NCI-H1105 treated with DMSO at 0.1 percent for 48 hours (cell line): ENCODE measurements at places on chromosomes 2 and 18.
A peak's percentile ranks its signal among the peaks of the same experiment; 100 is the strongest.

DNA sequence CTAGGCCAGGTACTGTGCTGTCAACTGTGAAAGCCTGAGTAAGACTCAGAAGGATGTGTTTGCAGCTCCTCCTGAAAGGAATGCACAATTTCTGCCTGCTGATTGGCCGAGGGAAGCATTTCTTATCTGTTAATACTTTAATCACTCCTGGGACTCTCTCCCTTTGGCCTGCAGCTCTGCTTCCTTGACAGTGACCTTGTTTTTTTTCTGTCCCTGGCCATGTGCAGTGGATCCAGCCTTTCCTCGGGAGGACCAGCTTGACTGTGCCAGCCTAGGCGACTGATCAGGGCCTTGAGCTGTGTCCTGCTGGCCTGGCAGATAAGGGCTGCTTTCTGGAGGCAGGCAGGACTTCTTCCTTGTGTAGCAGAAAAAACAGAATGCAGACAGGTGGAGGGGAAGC, 10.0 kb downstream of the RNF144A start:
- no peak for DNase-seq

- DNase-seq, result no peak
Observed at GRCh38 chr2:189662669-189663226, 1.5 kb downstream of the ASNSD1 start.

DNA sequence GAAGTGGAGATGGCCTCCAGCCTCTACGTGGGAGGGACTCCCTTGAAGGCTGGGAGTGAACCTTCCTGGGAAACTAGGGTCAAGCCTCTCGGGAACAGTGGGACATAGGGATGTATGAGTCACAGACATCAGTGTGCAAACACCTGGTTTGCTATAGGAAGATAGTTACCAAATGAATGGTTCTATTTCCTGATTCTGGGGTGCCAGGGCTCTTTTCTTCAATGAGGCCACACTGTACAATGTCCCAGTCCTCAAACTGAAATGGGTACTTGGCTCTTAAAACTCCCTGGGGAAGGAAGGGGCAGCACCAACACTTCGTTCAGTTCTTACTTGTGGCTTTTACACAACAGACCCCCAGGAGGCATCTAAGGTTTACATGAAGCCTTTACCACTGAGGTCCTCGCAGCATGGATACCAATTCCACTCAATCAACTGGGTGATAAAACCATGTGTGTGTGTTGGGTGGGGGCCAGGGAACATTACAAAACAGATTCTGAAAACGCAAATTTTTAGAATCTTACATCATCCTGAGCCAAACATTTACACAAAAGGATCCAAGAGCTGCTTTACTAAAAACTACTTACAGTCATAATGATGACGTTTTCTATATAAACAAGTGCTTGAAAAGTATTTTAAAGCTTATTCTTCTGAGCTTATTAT, 10.4 kb downstream of the ERFE start:
- no peak for DNase-seq

DNA sequence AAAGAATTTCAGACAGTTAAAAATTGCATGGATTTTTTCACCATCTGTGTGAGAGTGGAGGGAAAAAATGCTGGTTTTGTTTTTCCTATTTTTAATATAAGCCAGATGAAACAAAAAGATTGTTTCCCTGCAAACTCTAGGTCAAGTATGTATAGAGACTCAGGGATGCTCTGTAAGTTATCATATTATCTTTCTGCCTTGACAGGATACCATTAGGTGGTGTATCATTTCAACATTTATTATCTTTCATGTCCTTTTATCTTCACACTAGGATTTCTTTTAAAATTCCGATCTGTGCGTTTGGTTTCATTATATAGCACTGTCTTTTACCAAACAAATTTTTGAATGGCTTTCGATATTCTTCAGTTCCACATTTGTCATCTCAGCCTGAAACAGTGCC, 225.3 kb downstream of the EN1 start:
- no peak for DNase-seq

- peak; percentile 9 for DNase-seq
Observed at GRCh38 chr18:8359076-8359475, 250.2 kb upstream of the RAB12 start.

DNA sequence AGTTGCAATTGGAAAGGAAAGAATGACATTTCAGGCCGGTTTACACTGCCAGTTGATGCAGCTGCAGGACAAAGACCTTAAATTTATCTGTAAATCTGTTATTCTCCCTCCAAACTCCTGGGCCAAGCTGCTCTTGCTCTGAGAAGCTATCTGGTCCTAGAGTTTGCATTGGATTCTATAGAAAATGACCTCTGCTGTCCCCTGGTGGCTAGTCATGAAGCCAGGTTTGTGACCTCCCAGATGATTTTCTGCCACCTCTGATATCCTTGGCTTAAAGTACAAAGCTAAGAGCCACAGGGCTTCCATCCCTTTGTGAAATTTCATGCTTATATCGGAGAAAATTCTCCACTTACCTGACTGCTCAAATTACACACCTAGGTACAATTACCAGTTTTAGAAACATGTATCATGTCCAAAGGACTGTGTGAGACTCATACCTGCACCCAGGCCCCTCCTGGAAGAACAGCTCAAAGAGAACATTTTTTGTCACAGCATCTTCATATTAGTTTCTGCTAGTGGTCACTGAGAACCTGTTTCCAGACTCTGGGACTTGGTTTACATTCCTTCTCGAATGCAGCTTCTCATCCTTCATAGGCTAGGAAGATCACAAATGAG, 28.9 kb upstream of the IER3IP1 start:
- DNase-seq, result peak; percentile 56

DNA sequence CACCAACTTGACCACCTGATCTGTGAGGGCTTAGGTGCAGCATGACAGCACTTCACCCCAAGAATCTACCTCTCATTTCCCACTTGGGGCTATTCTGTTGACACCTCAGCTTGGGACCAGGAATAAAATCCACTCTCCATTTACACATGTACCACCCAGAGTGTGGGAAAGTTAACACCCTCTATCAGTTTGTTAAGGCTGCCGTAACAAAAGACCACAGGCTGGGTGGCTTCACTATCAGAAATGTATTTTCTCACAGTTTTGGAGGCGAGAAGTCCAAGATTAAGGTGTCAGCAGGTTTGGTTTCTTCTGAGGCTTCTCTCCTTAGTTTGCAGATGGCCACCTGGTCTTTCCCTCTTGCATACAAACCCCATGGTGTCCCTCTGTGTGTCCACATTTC, 277.7 kb upstream of the ERBB4 start:
- no peak for DNase-seq

DNA sequence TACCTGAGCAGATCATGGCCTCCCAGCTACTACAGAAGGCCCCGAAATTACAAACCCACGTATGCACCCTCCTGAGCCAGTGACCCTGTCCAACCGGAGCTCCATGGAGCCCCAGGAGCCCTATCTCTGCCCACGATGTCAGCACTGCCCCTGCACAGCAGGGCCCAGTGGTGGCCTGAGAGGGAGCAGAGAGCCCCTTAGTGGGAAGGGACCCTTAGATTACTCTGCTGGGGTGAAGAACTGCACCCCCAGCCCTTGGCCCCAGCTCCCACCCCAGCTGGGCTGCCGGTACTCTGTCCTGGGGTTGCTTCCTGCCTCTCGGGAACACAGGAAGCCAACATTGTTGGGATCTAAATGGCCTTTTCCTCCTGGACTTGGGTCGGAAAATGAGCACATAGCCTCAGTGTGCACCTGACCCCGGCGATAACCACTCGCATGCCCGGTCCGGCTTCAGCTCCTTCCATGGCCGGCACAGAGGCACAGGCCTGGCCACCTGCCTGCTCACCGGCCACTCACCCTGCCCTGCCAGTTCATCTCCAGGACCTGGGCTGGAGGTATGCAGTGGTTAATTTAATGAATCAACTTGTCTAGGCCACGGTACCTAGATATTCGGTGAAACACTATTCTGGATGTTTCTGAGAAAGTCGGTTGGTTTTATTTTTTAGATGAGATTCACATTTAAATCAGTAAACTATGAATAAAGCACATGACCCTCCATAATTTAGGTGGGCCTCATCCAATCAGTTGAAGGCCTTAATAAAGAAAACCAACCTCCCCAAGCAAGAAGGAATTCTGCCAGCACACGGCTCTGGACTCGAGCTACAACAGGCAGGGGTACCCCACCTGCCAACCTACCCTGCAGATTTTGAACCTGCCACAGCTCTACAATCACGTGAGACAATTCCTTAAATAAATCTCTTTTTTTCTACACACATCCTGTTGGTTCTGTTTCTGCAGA, 19.2 kb downstream of the TNS1 start:
- no peak for DNase-seq

DNA sequence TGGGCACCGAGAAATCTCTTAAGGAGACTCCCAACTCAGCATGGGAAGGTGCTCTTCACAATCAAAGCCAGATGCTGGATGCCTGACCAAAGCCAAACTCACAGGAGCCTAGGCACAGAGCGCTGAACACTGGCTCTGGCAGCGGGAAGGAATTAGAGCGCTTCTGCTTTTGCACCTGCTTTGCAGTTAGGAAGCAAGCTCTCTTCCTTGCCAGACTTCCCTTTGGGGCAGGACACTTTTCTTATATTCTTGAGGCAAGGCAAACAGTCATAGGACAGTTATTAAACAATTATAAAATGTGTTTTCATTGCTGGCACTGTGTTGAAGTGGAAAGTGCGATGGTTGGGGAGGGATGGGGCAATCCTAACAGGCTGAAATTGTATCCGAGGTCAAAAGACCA, 79.6 kb upstream of the DNMT3A start:
- no peak for DNase-seq

GRCh38 chr2:132253496-132254305, 91.9 kb upstream of the ANKRD30BL start:
- no peak for DNase-seq

- no peak for DNase-seq
Observed at GRCh38 chr18:58727776-58728500, 56.7 kb downstream of the MALT1 start.

- DNase-seq, result no peak
Observed at GRCh38 chr2:42930025-42930581, 137.7 kb upstream of the HAAO start.

DNA sequence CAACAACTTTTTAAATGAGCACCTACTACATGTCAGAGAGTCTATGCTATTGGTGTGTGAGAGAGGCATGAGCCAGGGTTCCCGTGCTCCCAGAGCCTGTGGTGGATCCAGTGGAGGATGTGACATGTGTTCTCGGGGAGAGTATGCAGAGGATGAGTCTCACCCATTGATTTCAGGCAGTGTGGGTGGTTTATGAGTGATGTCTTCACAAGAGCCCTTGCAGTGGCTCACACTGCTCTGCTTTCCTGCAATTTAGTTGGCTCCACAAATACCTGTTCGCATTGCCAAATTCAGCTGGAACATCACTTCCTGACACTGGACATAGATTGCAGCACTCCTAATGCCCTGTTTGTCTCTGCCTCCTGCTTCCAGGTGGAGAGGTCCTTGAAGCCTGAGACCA, 243.6 kb upstream of the CXCR4 start:
- DNase-seq, result no peak

DNA sequence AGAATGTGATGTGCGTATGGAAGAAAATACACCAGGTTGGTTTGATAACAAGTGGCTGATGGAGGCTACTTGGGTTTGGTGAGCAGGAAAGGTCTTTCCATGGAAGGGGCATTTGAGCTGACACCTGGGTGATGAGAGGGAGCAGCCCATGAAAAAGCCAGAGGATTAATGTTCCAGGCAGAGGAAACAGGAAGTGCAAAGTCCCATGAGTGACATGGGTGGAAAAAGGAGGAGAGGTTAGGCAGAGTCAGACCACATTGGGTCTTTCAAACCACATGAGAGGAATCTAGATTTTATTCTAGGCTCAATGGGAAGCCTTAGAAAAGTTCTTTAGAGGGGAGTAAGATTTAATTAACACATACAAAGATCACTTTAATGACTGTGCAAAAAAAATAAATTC, 195.7 kb downstream of the LRATD1 start:
- no peak for DNase-seq

DNA sequence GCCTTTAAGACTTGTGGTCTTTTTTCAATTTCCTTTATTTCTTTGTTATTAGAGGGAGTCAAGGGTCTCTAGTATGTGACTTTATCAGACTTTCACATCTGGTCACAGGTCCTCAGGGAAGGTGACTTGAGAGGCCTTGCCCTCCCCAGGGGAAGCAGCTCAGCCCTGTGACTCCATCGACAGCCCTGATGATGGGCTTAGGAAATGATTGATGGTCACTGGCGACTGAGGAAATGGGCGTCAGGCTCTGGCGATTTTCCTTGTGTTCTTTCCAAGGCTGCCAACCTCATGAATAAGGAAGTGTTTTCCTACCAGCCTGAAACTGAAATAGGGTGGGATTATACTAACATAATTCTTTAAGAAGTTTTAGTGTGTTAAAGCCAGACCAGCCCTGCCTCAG, 21.1 kb downstream of the SERPINE2 start:
- no peak for DNase-seq

DNA sequence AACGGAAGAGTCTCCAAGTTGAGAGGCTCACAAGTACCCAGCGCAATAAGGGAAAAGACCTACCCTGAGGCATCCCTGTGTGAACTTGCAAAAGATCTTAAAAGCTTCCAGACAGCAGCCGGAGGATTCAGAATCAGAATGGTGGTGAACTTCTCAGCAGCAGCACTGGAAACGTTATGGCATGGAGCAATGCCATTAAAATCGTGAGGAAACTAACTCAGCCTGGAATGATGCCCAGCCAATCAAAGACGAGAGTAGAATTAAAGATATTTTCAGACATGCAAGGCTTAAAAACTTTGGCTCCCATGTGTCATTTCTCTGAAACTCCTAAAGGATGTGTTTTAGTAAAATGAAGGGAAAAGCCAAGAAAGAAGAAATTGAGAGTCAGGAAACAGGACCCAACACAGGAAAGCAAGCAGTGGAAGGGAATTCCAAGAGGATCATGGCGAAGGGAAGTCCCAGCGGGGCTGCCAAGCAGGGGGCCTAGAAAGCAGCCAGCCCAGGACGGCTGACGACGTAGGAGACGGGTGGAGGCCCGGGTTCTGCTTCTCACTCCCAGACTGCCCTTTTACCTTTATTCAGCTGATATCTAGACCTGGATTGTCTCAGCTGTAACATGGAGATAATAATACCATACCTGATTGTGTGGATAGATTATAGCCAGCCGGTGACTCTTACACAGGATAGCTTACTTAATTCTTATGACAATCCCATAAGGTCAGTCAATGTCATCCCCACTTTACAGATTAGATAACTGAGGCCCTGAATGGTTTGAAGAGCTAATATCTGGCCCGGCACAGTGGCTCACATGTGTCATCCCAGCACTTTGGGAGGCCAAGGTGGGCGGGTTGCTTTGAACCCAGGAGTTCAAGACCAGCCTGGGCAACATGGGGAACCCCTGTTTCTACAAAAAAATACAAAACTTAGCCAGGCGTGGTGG, 92.8 kb downstream of the ASAP2 start:
- no peak for DNase-seq

DNA sequence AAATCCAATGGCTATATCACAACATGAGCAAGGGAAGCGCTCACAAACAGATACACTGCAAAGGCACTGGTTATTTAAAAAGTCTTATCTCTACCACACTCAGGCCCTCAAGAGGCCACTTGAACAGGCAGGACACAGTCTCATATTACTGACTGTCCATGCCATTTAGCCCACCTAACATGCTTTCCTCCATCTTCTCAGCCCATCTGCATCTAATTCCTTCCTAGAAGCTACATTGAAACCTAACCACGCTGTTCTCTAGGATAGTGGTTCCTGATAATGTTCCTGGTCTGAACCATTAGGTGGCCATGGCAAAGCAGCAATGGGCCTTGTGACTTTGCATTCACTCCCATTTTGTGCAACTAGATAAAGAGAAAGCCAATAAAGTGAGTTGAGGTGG, 22.5 kb upstream of the NEB start:
- no peak for DNase-seq
